ENCODE measurements at places on chromosomes 16 and 17. TPM values are rescaled to one million over a fixed set of nuclear protein-coding genes. Genes with fewer than 3 reads are reported as not detected.

HYDIN gene
- not detected for total RNA-seq

- peak overlapping the region; percentile 85 for H3K4me3 ChIP-seq
- H3K36me3 ChIP-seq, result no peaks in the 10 kb centered on the region
- H3K4me1 ChIP-seq, result peaks cover 10% of the 10 kb centered on the region
- peak overlapping the region; percentile 64 for H3K27ac ChIP-seq
- peak; percentile 81 for DNase-seq
These were observed 488 bp downstream of the HOXB9 start for GRCh38 chr17:48625495-48626244.

PRM1 gene
- total RNA-seq, result not detected

- H3K36me3 ChIP-seq, result no peaks in the 10 kb centered on the region
- H3K27ac ChIP-seq, result no peak overlapping the region
- no peak for DNase-seq
- H3K4me1 ChIP-seq, result peaks cover 18% of the 10 kb centered on the region
These were observed 1.0 kb downstream of the TMEM92 start for GRCh38 chr17:50275279-50275678.

DNA sequence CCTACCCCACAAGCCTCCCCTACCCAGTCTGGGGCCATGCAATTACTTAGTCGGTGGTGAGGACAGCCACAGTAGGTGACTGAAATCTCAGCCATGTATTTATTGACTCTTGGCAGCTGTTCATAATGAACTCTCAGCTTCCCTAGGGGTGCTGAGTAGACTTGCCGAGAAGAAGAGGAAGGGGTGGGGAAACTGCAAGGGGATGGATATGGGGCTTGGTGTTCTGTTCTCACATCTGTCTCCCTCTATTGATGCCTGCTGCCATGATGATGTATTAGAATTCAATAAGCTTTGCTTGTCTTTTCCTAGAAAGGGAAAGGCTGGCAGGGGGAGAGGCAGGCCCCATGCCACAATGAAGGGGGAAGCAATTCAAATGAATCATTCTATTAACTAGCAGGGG is 112.9 kb downstream of the GP2 start:
- H3K4me3 ChIP-seq, result no peak overlapping the region
- no peaks in the 10 kb centered on the region for H3K36me3 ChIP-seq
- no peaks in the 10 kb centered on the region for H3K4me1 ChIP-seq
- no peaks in the 10 kb centered on the region for H3K27me3 ChIP-seq

DNA sequence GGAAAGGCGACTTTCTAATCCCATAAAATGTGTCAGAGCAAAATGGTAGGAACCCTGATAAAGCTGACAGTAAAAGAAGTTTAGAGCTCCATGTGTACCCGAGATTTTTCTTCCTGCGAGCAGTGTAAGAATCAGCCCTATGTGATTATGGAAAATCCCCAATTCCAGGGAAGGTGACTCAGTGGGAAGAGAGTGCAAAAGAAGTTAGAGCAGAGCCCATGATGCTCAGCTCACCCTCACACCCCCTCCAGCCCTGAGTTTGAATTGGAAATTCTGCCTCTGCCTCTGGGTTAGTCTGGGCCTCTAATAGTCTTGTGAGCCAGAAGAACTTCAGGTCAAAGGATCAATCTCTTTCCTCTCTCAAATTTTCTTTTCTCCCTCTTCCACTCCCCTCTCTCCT is 12.5 kb downstream of the C17orf78 start:
- H3K27me3 ChIP-seq, result no peaks in the 10 kb centered on the region
- H3K27ac ChIP-seq, result no peak overlapping the region
- H3K4me3 ChIP-seq, result no peak overlapping the region
- peaks cover 17% of the 10 kb centered on the region for H3K4me1 ChIP-seq
- no peak for DNase-seq

ALOXE3 gene
- not detected for total RNA-seq

DLX3 gene
- total RNA-seq, result not detected

GRCh38 chr17:46264456-46265198 is 30.3 kb upstream of the LRRC37A start:
- peaks cover 35% of the 10 kb centered on the region for H3K27me3 ChIP-seq
- DNase-seq, result peak; percentile 71
- H3K4me3 ChIP-seq, result peak overlapping the region; percentile 38
- H3K27ac ChIP-seq, result peak overlapping the region; percentile 80
- H3K36me3 ChIP-seq, result no peaks in the 10 kb centered on the region
- peaks cover 36% of the 10 kb centered on the region for H3K4me1 ChIP-seq

TBC1D3B gene
- total RNA-seq, result 8.9 TPM
